ENCODE measurements at places on chromosomes 11 and 22.
A peak's percentile ranks its signal among the peaks of the same experiment; 100 is the strongest.

DNA sequence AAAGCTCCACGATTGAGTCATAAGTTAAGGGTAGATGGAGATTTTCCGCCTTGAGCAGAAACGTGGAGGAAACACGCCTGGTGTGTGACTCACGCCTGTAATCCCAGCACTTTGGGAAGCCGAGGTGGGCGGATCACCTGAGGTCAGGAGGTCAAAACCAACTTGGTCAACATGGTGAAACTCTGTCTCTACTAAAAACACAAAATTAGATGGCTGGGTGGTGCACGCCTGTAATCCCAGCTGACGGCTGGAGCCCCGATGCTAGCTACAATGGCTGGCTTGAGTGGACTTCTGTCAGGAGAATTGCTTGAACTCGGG lies 17.3 kb upstream of the DGCR8 start:
- peak; percentile 47 for DNase-seq

- no peak for DNase-seq
Measured at GRCh38 chr11:121550247-121551030, 97.7 kb upstream of the SORL1-AS1 start.

DNA sequence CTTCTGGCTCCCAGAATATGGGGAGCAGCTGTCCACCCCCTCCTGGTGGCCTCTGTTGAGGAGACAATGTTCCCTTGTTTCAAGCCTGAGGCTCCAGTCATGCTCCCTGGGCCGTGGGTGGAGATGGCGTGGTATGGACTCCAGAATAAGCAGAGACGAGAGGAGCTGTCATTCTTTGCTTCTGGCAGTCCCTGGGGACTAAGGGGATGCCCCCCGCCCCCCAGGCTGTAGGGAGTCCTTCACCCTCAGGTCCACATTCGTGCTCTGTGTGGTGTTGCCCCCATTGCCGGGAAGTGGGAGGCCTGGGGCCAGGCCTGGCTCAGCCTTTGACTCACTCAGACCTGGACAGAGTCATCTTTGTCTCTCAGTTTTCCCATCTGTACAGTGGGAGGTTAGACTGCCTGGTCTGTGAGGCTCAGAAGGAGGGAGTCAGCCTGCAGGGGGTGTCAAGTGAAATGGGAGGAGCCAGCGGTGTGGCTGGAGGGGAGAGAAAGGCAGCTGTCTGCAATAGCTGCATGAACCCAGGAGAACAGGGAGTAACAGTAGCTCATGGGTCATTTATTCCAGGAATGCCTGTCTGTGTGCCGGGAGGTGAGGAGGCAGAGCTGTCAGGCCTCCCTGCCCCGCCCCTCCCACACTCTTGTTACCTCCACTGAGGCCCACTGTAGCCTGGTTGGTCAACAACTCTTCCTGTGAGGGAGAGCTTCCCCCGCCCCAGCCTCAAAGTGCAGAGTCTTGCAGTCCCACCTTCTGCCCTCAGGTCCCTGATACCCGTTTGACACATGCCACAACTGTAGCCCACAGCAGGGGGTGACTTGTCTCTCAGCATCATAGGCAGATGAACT lies 6.3 kb downstream of the ARHGEF17 start:
- DNase-seq: peak; percentile 97

GRCh38 chr11:84420271-84420670 lies 1134.1 kb upstream of the CCDC90B start:
- no peak for DNase-seq

DNA sequence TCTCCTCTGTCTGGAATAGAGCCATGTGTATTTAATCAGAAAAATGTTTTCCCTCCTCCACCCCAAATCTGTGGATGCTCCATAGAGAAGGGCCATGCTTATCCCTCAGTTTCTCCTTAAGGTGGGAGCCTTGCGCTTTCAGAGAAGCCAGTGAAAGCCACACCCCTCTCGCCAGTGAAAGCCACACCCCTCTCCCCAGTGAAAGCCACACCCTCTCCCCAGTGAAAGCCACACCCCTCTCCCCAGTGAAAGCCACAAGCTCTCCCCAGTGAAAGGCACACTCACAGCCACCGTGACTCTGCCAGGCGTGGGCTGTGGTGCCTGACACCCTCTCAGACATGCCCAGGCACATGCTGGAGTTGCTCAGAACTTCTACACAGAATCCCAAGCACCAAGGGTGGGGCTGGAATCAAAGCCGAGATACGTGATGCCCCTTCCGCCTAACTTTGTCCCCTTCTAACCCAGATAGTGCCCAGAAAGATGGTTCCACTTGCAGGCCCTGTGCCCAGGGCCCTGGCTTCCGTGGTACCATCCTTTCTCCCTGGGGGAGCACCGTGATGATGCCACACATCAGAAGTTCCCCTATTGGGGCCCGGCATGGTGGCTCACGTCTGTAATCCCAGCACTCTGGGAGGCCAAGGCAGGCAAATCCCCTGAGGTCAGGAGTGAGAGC lies 16.5 kb upstream of the PRR5 start:
- peak; percentile 82 for DNase-seq

- DNase-seq: no peak
Measured at GRCh38 chr11:103619480-103619879, 417.0 kb upstream of the DDI1 start.

- no peak for DNase-seq
Measured at GRCh38 chr22:42608136-42608822, 6.4 kb downstream of the POLDIP3 start.

GRCh38 chr22:24411256-24412004 lies 16.0 kb upstream of the ADORA2A start:
- DNase-seq: no peak

All from ELF-1 (cell line).